ENCODE measurements at places on chromosomes 7 and 10.

DNA sequence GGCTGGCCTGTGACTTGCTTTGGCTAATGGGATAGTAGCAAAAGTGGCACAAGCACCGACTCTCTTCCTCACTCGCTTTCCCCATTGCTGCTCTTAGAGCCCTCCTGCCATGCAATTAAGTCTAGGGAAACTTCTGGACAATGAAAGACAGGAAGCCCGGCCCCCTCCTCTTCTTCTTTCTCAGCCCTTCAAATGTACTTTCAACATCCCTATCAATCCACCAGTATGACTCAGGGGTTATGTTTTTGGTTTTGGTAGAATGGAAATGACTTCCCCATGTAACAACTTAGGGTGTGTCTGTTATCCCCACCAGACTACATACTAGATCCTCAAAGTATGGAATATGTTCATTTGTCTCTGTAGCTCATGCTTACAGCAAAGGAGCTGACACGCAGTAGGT lies 139.0 kb upstream of the GDF10 start:
- no peak for DNase-seq

DNA sequence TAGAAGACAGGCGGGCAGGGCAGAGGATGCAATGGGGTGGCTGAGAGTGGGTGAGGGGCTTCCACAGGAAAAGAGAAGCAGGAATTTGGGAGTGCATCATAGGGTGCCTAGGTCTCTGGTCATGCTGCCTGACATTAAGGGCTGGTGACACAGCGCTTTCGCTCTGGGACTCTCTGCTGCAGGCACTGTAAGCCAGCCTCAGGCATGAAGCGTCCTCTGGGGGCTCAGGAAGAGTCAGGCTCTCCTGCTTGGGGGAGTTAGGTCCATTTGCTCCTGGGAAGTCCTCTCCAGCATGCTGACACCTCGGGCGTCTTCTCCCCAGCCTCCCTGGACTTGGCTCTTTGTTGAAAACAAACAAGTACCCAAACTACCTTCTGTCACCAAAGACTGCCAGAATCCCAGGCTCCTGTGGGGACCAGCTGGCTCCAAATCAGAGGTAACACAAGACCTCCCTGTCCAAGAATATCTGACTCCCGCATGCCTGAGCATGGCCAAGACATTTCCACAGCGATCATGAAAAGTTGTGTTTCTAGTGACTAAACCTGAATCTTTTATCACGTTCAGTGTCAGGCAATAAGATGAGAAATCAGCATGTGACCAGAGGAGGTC lies 55.4 kb downstream of the GPR26 start:
- no peak for DNase-seq

GRCh38 chr10:119652361-119652730 lies 1.2 kb downstream of the BAG3 start:
- DNase-seq, result peak; percentile 60

DNA sequence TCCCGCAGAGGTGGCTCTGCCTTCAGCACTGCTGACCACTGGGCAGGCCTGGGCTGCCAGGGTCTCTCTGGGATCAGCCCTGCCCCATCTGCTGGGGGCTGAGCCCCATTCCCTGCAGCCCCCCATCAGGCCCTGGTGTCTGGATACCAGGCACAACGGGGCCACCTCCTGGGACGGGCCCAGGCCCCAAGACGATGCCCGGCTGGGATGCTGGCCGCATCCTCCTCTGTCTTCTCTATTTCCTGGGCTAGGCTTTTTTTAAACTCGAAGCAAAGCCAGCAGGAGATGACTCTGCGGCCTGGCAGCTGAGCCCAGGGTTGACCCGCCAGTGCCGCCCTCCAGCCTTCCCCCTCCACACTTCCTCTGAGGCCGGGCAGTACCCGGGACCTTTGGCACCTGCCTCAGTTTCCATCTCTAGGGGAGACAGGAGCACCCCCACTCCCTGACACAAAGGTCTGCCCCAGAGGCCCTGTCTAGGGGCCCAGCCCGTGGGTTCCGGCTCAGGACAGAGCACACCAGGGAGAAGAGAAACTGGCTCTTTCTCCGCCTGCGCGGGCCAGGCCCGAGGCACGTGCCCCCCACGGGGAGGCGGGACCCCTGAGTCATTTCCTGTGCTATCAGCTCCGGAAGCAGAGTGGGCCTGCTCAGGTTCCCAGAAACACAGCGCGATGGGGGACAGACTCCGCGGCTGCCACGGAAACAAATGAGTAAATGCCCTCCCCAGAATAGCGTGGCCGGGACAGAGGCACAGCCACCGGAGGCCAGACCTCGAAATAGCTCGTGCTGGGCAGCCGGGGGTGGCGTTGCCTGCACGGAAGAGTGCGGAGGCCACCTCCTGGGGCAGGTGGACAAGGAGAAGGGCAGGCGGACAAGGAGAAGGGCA lies 84.6 kb upstream of the PDGFA start:
- peak; percentile 96 for DNase-seq

- no peak for DNase-seq
Measured at GRCh38 chr10:100157156-100157555, 28.7 kb downstream of the ERLIN1 start.

GRCh38 chr10:70846795-70847194 lies 31.0 kb downstream of the SGPL1 start:
- no peak for DNase-seq

DNA sequence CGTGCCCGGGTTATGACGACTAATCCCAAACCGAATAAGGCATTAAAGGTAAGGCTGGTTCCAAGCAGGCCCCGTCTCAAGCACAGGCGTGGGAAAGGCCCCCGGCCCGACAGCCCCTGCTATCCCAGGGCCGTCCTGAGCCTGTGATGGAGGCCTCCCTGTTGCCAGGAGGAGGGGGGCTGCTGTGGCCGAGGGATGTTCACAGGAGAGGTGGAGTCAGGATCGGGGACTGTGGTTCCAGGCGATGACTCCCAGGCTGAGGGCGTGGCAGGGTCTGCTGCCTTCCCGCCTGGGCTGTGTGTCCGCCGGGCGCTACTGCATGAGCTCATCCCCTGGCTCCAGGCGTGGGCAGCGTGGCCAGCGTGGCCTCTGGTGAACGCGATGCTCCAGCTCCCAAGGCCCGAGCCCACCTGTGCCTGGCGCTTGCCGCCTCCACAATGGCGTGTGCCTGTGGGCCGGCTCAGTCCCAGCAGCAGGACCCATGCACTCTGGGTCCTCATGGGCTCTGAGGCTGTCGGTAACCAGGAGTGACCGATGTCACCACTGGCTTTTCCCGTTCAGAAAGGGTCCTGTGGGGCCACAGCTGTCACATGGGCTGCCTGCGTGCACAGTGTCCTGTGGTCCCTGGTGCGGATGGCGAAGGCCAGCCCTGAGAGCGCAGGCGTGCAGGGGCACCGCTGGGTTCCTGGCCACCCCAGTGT lies 8.8 kb downstream of the MAFK start:
- DNase-seq, result no peak

DNA sequence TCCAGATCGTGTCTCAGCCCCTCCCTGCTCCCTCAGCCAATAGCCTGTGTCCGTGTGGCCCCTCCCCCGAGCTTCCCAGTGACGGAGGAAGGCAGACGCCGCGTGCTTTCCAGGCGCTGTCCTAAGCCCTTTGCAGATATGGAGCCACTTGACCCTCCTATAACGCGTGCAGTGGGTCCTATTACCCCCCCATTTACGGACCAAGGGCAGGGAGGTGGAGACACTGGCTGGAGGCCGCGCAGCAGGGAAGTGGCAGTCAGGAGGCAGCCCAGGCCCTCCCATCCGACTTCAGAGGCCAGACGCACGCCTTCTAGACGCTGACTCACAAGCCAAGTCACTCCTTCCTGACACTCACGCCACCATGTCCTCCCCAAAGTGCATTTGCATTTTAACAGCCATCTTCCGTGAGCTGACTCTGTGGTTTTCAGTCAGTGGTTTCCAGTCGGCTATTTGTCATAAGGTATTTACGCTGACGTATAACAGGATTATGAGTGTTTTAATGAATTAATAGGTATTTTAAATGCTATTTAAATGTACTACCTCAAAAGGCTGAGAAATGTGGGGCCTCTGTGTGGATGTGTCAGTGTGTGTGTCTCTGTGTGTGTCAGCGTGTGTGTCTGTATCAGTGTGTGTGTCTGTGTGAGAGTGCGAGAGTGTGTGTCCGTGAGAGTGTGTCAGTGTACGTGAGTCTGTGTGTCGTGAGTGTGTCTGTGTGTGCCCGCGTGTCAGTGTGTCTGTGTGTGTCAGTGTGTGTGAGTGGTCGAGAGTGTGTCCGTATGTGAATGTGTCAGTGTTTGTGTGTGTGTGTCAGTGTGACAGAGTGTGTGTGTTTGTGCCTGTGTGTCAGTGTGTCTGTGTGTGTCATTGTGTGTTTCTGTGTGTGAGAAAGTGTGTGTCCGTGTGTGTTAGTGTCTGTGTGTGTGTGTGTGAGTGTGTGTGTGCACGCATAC lies 92.0 kb upstream of the INSIG1 start:
- DNase-seq, result peak; percentile 99

- DNase-seq, result no peak
Measured at GRCh38 chr7:37971491-37971890, 51.1 kb downstream of the EPDR1 start.

GRCh38 chr7:149838992-149839408 lies 825 bp downstream of the ZNF862 start:
- DNase-seq, result no peak

DNA sequence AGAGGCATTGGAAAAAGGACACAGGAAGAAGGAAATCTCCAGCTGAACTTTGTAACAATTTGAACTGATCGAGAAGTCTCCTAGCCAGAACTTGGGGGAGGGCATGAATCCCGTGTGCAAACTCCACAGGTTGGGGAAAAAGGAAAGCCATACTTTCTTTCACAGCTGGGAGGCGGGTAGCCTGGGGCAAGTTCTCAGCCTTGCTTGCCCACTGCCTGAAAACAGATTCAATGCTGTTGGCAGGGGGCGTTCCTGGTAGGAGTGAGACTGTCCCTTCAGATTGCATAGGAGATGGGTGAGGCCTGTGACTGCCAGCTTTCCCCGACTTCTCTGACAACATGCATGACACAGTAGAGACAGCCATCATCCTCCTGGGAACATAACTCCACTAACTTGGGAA lies 289.1 kb upstream of the PHF14 start:
- no peak for DNase-seq

- no peak for DNase-seq
Measured at GRCh38 chr7:130938661-130939060, 204.7 kb upstream of the KLF14 start.

GRCh38 chr10:29634764-29635625 lies at the start of gene SVIL:
Gene SVIL, minus strand, starts transcription at chr10:29634971. Its CDS starts 79,913 bp downstream, at chr10:29555058.
- no peak for DNase-seq

DNA sequence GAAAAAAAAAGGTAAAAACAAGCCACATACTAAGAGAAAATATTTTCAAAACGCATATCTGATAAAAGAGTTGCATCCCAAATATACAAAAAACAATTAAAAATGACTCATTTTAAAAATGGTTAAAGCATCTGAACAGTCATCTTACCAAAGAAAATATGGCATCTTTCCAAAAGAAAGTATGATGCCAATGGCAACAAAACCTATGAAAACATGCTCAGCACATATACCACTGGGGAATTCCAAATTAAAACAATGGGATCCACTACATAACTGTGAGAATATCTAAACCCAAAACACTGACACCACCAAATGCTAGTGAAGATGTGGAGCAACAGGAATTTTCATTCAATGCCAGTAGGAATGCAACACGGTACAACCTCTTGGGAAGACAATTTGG lies 39.3 kb downstream of the VSTM2A start:
- no peak for DNase-seq

GRCh38 chr7:111953611-111954010 lies 252.6 kb downstream of the DOCK4 start:
- peak; percentile 22 for DNase-seq

Measured in KBM-7 (cell line).